GM12891 (cell line): ENCODE measurements at places on chromosomes 1 and 21.

DNA sequence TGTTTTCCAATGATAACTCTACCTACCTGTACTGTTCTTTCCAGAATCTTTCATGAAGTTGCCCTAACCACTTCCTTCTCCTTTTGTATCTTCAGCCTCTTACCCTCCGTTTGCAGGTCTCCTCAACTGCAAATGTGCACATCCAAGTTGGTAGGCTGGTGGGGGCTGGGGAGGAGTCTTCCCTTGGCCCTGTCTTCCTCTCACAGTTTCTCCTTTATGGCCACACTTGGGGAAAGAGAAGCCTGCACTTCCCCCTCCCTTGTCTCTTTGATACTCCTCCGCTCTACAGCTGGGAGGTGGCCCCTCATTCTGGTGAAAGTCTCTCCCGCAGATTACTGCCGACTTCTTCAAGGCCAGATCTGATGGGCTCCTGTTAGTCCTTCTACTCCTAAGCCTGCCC, 26.9 kb upstream of the GPR88 start:
- DNase-seq: no peak

GRCh38 chr1:155326020-155326526, 5.4 kb downstream of the RUSC1 start:
- no peak for DNase-seq

- DNase-seq: no peak
Observed at GRCh38 chr1:93758842-93759515, 77.3 kb upstream of the BCAR3 start.

DNA sequence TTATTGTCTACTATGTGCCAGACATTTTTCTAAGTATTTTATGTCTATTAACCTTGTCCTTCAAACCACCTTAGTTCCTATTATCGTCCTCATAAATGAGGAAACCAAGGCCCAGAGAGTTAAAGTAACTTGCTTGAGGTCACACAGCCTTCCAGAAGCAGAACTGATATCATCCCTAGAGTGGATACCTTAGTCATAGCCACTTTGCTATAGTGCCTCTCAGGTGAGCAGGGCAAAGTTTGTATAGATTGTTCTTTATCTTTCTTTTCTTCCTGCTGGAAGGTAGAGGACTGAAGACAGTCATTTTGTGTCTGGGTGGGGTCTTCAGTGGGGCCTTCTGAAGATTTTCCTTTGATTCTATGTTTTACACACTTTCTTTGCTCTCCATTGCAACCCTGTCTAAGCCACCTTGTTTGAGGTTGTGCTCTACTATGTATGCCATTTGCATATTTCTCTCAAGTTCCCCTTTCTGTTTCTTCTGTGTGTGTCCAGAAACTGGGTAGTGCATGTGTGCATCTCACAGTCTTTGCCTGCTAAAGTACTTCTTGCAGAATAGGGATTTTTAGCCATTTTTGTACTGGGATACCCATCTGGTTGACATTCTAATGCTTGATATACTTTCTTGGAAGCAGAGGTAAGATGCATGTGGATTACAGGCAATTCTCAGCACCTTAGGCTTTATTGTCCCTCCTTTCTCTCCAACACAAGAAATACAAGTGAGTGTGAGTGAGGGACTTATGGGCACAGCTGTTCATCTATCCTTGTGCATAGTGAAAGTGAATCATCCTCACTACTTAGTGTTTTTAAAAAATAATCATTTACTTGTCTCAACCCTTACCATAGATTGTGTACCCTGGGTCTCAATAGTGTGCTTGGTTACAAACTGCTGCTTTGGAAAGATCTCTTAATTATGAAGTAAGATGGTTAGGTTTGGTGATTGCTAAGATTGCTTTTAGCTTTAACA, 207.6 kb upstream of the HMCN1 start:
- DNase-seq: peak; percentile 9

DNA sequence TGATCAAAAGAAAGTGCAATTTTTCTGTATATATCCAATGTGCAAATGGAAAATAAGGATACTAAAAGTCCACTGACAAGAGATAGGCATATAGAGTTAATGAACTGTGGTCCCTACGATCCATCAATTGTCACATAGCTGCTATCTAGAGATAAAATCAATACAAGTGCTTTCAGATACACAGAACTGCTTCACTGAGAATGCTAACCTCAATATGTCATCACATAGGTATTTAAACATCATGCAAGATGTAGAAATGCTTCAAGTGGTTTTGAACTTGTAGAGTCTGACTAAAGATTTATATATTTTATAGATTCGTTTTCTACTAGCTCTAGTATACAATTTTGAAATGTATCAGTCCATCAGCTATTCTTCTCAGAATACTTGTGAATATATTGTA, 1604.7 kb downstream of the PLA2G4A start:
- no peak for DNase-seq

GRCh38 chr1:32066489-32066873, 6.3 kb upstream of the TMEM39B start:
- DNase-seq: no peak

GRCh38 chr1:228008391-228009115, 1.8 kb downstream of the WNT3A start:
- no peak for DNase-seq

DNA sequence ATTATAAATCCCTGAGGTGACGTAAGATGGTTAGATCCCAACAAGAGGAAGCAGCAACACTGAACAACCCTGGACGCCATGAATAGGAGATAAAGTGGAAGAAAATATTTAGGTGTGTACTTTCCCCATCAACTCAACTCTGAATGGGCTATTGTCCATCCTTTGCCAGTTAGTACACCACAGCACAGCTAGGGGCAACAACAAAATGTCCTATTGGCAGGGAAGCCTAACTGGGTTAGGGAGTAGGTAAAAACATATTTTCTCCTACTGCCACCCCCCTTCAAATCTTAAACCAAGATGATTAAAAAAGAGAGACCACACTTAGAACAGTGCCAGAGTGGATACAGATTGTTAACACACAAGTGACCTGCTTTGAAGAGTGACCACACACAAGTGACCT, 220.0 kb downstream of the LBR start:
- DNase-seq: no peak

GRCh38 chr1:166133857-166134256, 32.9 kb downstream of the FAM78B start:
- DNase-seq: no peak

- no peak for DNase-seq
Observed at GRCh38 chr1:155205969-155206593, 1.6 kb downstream of the THBS3 start.

DNA sequence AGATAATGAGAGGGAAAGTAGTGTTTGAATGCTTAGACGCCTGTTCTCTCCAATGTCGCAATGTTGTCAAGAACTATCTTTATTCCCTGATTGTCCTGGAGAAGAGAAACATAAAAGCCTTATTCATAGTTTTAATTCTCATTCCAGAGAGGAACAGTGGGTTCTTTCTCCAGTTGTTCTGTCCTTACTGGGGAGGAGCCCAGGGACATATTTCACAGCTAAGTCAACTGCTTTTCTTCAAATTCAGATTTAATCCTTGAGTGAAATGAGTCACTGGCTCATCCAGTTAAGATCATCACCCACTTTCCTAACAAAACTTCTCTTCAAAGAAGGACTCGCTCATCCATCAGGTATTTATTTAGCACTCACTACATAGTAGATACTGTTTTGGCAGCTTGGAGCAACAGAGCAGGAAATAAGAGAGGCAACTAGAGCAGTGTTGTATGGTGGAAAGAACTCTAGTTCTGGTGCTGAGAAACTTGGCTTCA, 365.7 kb upstream of the USP24 start:
- no peak for DNase-seq

GRCh38 chr1:198686069-198686728, 47.4 kb downstream of the PTPRC start:
- DNase-seq: no peak

DNA sequence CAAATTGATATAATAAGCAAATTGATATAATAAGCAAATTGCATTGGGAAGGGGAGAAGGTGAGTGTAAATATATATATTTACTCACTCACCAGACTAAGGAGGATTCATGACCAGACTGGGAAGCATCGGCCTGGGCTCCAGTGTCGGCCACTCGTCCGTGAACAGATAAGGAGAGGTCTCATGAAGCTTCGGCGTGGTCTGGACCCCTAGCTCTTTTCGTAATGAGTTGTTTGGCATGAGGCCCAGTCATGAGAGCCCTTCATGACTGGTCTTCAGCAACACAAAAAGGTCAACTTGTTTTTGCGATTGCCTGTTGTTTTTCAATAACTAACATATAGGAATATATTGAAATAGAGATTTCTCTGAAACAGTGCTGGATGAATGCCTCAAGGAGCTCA, 222.9 kb upstream of the KCNK2 start:
- no peak for DNase-seq

- DNase-seq: no peak
Observed at GRCh38 chr1:98458511-98459485, 202.7 kb upstream of the SNX7 start.

GRCh38 chr1:90833466-90834110, 116.5 kb upstream of the BARHL2 start:
- no peak for DNase-seq

DNA sequence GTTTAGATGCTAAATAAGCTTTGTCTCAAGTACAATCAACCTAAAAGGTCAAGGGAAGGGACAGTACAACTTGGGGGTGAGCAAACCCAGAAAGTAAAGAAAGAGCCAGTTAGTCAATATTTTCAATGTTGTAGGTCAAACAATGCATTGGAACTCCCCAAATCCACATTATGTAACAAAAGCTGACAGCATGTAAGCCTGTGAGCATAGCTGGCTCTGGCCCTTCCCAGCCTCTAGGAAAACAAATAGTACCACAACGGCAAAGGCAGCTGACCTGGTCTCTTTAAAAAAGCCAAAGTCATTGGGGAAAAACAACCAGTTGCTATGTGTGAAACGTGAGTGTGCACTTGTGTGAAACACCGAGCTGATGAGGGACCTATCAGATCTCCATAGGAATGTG, 3.4 kb downstream of the CBR1 start:
- DNase-seq: no peak

- DNase-seq: no peak
Observed at GRCh38 chr21:31460980-31461379, 116.9 kb upstream of the TIAM1 start.

DNA sequence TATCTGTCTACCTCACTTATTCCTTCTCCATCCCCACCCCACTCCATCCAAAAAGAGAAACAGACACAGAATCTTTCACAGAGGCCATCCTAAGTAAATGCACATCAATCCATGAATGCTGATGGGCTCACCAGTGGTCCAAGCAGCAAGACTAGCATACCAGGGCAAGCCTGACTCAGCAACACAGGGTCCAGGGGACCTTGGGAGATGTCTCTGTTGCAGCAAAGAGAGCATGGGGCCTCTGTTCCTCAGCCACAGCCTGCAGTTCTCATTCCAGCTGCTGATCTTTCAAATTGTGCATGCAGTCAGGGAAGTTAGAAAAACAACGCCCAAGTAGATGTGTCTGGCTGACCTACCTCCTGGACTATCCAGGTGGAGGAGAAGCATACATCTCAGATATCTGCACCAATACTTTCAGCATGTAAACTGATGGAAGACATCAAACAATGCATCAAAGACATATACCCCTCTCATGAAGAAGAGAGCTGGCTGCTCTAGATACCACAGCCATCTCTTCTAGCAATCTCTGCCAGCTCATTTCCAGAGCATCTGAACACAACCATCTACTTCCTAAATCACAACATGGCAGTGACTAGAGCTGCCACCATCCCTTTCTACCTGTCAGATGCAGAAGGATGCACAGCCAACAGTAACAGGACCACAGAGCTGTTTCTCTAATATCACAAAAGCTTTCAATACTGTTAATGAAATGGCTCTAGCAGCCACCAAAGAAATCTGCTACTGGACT, 54.5 kb downstream of the CD34 start:
- DNase-seq: no peak

- DNase-seq: no peak
Observed at GRCh38 chr1:198436276-198436675, 104.2 kb downstream of the ATP6V1G3 start.

- no peak for DNase-seq
Observed at GRCh38 chr1:83942914-83943313, 56.0 kb downstream of the TTLL7 start.

DNA sequence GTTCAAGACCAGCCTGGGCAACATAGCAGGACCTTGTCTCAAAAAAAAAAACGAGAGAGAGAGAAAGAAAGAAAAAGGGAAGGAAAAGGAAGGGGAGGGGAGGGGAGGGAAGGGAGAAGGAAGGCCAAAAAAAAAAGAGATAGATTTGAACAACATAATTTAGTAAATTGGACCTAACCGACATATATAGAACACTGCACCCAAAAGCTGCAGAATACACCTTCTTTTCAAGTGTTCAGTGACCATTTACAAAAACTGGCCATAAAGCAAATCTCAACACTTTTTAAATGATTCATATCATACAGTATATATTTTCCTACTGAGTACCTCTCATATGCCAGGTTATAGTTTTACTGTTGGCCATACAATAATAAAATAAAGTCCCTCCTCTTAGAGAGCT, 6.9 kb downstream of the TSTD1 start:
- no peak for DNase-seq

DNA sequence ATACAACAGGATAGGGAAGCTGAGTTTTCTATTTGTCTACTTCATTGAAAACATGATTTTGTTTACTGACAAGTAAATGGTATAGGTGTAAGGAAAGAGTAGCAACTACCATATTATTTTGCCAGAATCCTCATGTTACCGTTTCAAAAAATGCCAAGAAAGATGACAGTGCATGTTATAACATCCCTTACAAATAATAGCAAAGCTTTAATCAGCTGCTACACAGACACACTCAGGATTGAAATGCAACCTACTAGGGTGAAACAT, 331.5 kb downstream of the CHRM3 start:
- DNase-seq: no peak

- DNase-seq: peak; percentile 67
Observed at GRCh38 chr1:19643602-19644394, at the start of gene NBL1. Gene NBL1 (plus strand): TSS chr1:19644311. CDS start chr1:19655031, 10,720 bp downstream.

DNA sequence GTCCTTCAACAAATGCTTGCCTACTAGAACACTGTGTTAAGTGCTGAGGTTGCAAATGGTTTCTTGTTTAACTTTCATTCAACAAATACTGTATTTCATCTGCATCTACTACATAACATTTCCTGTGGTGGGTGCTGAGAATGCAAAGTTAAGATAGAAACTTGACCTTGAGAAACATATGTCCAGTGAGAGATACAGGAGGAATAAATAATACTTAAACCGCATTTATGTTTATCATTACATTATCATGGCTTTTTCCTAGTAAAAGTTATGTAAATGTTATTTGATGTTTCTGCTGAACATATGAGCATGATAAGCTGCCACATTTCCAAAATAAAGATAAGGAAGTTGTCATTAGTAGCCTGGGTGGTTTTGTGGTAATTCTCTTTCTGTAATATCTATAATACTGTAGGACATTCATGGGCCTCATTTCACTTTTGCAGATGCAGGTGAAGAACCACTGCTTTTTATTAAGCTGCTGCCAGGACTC, 590.4 kb downstream of the PLPP3 start:
- no peak for DNase-seq

GRCh38 chr1:95957748-95958147, 723.7 kb downstream of the RWDD3 start:
- no peak for DNase-seq

GRCh38 chr1:201217146-201217545, 26.5 kb downstream of the IGFN1 start:
- DNase-seq: no peak

DNA sequence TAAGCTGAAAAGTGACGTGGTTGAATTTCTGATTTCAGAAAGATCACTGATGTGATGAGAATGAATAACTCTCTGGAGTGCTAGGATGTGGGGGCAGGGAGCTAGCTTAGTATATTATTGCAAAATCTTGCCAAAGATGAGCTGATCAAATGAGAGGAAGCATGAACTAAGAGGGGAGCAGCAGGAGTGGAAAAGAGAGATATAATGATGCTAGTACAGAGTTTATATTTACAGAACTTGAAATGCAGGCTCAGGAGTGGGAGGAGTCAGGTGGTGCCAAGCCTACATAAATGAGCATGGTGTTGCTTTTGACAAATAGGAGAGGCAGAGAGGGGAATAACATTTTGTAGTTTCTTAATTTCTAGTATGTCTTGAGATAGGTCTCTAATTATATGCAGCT, 38.1 kb upstream of the NBL1 start:
- DNase-seq: no peak
